ENCODE measurements at places on chromosomes 11 and 22.

DNA sequence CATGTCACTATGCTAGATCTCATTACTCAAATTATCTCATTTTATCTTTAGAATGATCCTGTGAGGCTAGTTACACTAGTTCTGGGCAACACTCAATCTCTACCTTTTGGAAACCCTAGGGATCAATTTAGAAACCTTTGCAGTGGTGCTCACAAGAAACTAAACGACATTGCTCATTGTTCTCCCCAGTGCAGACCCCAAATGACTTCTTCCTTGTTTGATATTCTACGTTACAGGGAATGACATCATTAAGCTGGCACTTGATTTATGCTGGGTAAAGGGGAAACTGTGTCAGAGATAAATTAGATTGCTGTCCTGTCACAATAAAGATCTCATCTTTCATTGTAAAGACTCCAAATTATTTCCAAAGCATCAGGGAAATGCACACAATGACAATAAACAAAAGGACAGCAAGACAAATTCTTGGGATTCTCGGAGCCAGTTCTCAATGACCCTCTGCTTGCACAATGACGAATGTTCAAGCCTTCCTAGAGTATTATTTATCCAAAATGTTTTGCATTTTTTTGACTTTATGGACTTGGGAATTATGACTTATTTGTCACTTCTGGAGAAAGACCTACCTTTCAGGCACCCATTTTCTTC is 1121.8 kb upstream of the TENM4 start:
- DNase-seq, result no peak

- no peak for DNase-seq
Observed at GRCh38 chr11:110614031-110614430, 98.2 kb downstream of the ARHGAP20 start.

- no peak for DNase-seq
Observed at GRCh38 chr11:111500481-111500880, 11.7 kb downstream of the BTG4 start.

- no peak for DNase-seq
Observed at GRCh38 chr22:24129263-24129651, 52.0 kb upstream of the SUSD2 start.

DNA sequence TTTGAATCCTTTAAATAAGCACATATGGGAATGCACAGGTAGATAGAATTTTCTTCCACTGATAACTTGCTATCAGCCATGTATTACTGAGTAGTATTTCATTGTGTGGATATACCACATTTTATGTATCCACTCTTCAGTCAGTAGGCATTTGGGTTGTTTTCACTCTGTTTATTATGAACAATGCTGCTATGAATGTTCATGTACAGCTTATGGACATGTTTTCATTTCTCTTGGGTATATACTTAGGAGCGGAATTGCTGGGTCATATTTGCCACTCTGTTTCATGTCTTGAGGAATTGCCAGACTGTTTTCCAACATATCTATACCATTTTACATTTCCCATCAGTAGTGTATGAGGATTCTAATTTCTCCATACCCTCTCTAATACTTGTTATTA is 63.8 kb downstream of the ZNRF3 start:
- no peak for DNase-seq

GRCh38 chr11:32172848-32173834 is 82.3 kb downstream of the RCN1 start:
- DNase-seq, result no peak

- DNase-seq, result no peak
Observed at GRCh38 chr11:127288926-127289325, 288.4 kb upstream of the KIRREL3 start.

- DNase-seq, result peak; percentile 84
Observed at GRCh38 chr11:118792570-118793124, 1.7 kb upstream of the DDX6 start.

- no peak for DNase-seq
Observed at GRCh38 chr22:29103121-29103520, 30.3 kb downstream of the KREMEN1 start.

- DNase-seq, result no peak
Observed at GRCh38 chr22:48249713-48250268, 1487.3 kb downstream of the TBC1D22A start.
